Vagina (tissue), 2 donors: ENCODE measurements at places on chromosomes 13 and 19.

- DNase-seq: no peak
Measured at GRCh38 chr19:19662344-19662743, 1.1 kb downstream of the ATP13A1 start.

- DNase-seq: no peak
Measured at GRCh38 chr19:18669524-18669817, 14.0 kb upstream of the CRTC1 start.

DNA sequence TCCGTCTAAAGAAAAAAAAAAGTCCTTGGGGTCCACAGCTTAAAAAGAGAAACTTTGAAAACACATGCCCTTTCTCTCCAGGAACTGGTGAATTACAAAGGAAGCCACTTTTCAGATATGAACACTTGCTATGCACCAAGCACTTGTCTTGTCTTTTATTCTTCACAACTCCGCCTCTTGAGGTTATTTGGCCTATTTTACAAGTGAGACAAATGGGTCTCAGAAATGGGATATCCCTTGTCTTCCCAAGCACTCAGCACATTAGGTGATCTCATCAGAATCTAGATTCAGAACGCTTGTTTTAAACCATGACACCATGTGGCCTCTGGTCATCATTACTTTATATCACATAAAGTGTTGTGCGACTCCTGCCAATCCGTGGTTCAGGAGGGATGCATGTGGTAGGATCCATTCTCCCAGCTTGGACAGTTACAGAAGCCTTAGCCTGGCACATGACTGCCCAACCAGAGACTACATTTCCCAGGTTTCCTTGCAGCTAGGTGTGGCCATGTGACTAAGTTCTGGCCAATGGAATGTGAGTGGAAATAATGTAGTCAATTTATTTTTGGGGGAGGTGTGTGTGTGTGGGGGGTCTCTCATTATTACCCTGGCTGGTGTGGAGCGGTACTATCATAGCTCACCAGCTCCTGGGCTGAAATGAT, 13.9 kb downstream of the TSKS start:
- DNase-seq: no peak

GRCh38 chr19:53094754-53095575, 8.3 kb downstream of the ZNF160 start:
- no peak for DNase-seq

DNA sequence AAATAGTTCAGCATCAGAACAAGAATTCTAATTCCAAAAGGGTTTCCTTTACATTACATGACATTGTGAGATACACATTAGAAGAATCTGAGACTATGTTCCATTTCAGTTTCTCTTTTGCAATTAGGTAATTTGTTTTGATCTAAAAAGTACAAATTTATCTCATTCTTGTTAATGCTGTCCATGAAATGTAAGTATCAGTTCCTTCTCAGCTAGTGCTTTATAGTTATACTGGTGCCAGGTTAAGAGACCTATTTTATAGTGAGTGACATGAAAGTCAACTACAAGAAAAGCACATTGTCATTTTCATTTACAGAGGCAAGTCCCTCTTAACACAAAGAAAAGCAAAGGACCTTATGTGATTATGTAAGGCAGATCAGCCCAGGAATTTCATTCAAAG, 43.9 kb downstream of the RCBTB2 start:
- no peak for DNase-seq

- no peak for DNase-seq
Measured at GRCh38 chr13:110306340-110306959, 507 bp downstream of the COL4A1 start.

- DNase-seq: no peak
Measured at GRCh38 chr19:36773223-36773579, 594 bp upstream of the ZNF850 start.

DNA sequence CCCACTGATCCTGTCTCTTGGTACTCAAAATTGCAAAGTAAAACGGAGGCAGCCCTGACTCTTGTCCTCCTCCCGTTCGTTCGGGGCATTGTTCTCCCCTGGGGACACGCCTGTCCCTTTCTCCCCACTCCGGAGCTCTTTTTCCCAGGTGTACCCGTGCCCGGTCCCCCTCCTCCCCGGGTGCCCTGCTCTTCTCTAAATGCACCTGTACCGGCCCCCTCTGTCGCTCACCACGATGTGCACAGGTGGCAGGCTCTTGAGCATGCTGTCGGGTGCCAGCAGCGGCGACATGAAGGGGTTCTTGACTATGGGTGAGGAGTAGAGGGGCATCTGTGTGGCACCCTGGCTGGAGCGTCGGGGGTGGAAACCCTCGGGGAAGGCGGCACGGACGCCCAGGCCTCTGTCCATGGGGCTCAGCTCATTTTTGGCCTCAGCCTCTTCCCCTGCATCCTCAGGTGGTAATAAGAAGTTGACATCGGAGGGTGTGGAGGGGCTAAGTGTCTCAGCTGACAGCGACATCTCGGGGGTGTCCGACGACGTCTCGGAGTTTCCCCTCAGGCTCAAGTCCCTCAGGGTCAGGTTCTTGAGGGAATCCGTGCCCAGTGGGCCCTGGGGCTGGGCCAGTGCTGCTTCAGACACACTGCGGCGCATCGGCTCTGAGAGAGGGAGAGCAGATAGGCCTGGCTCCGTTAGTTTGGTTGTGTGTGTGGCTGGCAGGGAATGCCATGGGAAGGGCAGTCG, 12.4 kb upstream of the CNFN start:
- DNase-seq: no peak

GRCh38 chr13:47475441-47475948, 525.6 kb downstream of the SUCLA2 start:
- no peak for DNase-seq

DNA sequence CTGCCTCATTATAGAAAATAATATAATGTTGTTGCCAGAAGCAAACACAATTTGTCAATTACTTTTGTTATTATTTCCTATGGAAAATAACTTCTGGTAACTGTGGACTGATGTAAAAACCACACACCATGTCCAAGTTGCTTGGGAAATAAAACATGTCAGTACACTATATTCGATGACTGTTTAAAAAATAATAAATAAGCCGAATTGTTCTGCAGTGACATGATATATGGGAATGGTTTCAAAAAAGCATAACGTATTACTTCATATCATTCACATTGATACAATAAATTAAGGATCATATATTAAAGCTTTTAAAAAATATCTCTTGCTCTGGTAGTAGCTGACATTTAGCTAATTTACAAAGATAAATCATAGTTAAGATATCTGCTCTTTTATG, 2062.1 kb downstream of the PCDH9 start:
- DNase-seq: no peak

GRCh38 chr19:460877-461720, at the start of gene SHC2:
TSS of gene SHC2 (minus strand) at chr19:461033. CDS start at chr19:460996, 37 bp downstream.
- no peak for DNase-seq

GRCh38 chr19:6890401-6890913, 3.1 kb downstream of the ADGRE1 start:
- no peak for DNase-seq

- no peak for DNase-seq
Measured at GRCh38 chr13:46621792-46622629, 69.0 kb downstream of the LRCH1 start.

DNA sequence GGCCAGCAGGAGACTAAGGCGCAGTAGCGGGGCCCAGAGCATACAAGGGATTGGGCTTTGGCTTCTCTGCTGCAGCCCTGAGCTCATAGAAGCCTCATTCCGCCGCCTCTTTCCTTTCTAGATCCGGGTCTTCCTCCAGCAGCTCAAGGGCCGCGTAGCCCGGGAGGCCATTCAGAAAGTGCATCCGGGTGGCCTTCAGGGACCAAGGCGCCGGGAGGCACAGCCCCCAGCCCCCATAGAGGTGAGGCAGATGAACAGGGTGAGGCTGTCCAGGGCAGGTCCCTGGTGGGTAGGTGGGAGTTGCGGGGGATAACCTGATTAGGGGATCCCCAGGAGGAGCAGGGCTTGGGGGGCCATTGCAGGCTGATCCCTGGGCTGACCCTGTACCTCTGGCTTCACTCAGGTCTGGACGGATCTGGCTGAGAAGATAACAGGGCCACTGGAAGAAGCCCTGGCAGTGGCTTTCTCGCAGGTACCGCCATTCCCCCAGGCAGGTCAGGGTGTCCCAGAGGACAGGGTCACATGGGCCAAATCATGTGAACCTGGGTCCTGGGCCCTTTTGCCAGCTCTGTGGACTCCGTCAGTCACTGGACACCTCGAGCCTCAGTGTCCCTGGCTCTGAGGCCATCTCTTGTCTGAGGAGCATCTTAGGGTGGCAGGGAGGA, 1.3 kb downstream of the SNAPC2 start:
- no peak for DNase-seq

DNA sequence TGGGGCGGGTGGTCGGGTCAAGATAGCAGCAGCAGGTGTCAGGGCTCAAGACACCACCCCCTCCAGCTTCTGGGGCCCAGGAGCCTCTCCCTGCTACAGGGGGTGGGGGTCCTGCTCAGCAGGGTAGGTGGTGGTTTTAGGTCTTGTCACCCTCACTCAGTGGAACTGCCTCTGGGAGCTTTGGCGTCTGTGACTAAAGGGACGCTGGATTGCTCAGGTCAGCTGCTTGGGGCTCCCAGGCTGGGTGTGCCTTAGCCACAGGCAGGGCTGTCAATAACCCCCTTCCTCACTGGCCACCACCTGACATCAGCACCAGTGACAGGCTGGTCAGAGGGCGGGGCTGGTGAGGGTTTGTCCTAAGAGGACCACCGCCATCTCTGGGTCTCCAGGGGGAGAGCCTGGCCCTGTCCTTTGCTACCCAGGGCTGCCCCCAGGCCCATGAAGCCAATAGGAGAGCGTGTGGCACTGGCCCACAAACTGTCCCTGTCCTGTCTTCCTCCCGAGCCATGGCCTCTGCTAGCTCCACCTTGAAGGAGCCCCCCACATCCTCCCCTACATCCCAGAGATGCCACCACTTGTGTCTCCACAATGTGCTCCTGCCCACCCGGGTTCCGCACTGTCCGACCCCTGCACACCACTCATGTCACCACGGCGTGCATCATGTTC, 36.4 kb downstream of the MAU2 start:
- no peak for DNase-seq

GRCh38 chr19:8208119-8208921, 850 bp upstream of the CERS4 start:
- DNase-seq: no peak

GRCh38 chr13:58324161-58324560, 692.6 kb downstream of the PCDH17 start:
- DNase-seq: no peak

DNA sequence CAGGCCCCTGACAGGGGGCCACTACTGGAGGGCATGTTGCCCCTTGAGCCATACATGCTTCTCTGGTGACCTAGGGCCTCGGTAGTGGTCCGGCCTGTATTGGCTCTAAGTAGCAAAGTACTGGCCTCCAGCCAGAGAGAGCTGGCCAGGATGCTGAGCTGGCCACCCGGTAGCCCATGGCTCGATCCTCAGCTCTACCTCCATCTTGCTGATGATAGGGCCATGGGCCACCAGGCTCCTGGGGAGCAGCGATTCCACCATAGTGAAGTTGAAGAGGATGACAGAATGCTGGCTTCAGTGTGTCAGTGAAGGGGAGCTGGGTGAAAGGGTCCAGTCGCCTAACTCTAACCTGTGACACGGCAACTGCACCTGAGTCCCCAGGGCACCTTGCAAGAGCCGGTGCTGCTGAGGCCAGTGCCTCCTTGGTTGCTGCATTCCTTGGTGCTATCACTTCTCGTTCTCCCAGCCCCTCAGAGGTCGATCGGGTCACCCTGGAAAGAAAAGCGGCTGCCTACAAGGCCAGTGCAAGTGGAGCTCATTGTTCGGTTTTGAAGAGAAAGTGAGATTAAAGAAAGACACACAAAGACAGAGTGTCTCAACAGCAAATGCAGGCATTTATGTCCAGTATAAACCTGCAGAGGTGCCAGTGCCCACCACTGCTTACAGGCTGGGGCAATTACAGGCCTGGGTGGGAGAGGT, 5.0 kb downstream of the FPR3 start:
- no peak for DNase-seq

DNA sequence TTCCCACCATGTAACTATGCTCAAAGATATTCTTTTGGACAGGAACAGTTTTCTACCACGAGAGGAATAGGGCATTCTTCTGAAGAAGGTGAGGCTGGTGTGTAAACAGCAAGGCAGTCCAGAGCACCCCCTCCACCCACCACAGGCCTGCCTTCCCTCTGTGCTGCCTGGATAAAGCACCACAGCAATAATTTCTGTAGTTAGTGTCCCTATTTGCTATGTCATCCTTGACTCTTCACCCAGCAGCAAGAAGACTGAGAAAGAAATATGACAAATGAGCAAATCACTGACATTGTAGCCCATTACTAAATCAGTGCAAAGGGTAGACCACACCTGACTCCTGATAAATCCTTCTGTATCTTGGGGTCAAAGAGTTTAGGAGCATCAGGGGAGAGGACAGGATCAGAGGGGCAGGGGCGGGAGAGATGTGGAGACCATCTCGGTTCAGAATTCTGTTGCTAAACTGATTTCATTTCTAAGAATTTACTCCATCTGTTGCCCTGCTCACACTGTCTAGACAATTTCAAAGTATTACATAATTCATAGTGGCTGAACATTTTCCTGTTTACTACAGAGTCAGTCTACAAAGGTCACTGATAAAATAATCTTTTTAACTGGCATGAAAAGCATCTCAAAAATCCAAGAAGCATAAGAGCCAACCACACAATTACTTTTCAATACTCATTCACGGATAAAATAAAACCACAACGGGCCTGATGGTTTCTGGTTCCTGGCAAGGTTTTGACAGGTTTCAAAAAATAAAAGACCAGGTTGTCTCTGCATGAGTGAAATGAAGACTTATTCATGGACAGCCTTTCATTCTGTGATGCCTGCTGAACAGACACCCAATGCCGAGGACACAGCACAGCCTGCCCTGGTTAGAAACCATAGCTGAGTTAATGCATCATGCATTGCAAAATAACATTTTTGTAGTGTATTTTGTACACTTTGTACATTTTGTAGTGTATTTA, 88.4 kb upstream of the IRS2 start:
- DNase-seq: no peak

DNA sequence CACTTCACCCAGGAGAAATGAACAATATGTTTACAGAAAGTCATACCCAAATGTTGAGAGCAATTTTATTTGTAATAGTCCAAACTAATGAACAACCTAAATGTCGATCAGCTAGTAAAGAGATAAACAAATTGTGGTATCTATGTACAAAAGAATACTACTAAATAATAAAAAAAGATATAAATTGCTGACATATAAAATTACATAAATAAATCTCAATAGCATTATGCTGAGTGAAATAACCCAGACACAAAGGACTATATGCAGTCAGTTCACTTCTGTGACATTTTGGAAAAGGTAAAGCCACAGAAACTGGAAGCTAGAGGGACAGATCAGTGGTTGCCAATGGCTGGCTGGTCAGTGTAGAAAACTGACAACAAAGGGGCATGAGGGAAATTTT, 346.0 kb upstream of the PCDH20 start:
- no peak for DNase-seq

DNA sequence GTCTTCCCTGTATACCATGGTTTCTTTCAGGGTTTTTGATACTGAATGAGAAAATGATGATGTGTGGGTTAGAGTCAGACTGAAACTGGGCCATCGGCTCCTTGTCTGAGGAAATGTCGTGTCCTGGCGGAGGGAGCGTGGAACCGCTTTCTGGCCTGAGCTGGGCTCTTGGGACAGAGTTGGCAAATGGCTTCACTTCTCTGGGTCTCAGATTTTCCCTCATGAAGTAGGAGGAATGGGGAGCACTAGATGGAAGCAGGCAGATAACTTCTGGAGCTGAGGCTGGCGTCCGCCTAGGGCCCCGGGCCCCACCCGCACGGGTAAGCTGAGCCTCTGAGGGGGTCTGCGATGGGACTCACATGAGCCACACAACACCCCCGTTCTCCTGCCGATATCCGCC, 133.3 kb upstream of the WASF3 start:
- no peak for DNase-seq
